Stimulated activated CD4-positive, alpha-beta T cell treated with anti-CD3 and anti-CD28 coated beads, Interleukin-15, amount 100 ng/mL, for 24 hours (primary cell): ENCODE measurements at places on chromosomes 5 and 9.

GRCh38 chr5:120517607-120518252 lies 53.6 kb downstream of the PRR16 start:
- DNase-seq = no peak

- DNase-seq = no peak
These were observed 117.6 kb upstream of the S1PR3 start for GRCh38 chr9:88873635-88874034.

GRCh38 chr9:34133436-34133949 lies 7.0 kb upstream of the DCAF12 start:
- DNase-seq = no peak

DNA sequence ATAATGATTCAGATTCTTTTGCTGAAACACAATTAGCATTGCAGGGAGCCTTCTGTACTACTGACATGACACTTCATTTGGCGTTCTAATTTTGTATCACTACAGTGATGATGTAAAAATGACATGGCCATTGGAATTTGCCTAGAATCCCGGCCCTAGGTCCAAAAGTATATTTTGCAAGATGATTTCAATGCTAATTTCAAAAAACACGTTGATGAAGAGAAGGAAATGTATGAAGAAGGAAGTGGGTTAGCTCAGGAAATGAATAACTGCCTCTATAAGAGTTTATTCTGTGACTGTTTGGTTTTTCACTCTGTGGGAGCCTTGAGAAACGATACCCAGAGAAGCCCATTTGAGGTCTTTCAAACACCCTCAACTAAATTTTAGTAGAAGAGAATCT lies 59.3 kb downstream of the OSTF1 start:
- no peak for DNase-seq

DNA sequence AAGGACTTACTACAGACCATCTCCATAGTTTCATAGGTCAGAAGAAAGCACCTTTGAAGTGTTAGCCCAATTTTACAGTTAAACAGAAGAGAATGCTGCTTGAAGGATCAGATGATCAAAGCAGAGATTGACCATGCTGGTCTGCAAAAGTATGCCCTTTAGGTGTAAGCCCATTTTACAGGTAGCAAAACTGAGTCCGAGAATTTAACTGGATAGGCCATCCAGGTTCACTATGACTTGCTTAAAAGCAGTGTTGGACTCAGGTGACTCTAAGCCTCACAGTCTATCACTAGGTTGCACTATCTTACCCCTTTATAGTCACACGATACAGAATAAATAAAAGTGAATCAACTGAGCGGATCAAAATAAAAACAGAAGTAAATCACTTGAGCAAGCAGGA lies 212.7 kb downstream of the DCP2 start:
- no peak for DNase-seq

DNA sequence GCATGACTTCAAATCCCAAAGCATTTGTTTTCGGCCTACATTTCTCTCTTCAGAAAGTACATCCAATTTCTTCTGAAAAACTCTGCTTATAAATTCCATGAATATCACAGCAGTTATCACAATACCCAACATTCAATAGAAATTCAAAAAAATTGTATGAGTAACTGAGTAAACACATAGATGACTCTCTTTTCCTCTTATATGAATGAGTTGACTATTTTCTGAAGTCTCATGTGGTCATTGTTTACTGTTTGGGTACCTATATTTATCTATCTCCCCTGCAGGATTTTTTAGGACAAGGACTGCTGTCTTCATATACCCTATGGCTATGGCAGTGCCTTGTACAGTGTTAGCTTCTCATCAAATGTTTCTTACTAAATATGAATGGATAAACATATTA lies 157.1 kb downstream of the HTR1A start:
- no peak for DNase-seq

- no peak for DNase-seq
These were observed 408.0 kb upstream of the SLC30A5 start for GRCh38 chr5:68685863-68686262.

DNA sequence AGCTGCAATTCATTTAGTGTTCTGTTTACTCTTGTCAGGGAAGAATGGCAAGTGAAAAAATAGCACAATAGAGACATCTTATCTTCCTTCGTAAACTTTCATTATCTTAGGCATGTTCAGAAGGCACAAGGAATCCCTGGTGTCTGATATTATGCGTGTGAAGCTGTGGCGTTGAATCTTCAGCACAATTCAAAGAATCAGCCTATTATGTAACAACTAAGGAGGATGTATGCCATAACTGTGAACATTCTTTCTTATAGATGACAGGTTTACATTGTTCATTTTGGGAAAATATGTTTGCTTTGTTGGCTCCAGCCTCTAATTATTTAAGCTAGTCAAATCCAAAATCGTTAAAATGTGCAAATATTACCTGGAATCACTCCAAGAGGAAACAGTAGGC lies 446.1 kb downstream of the ANXA1 start:
- no peak for DNase-seq

GRCh38 chr5:164191240-164191639 lies 685.8 kb downstream of the MAT2B start:
- no peak for DNase-seq

DNA sequence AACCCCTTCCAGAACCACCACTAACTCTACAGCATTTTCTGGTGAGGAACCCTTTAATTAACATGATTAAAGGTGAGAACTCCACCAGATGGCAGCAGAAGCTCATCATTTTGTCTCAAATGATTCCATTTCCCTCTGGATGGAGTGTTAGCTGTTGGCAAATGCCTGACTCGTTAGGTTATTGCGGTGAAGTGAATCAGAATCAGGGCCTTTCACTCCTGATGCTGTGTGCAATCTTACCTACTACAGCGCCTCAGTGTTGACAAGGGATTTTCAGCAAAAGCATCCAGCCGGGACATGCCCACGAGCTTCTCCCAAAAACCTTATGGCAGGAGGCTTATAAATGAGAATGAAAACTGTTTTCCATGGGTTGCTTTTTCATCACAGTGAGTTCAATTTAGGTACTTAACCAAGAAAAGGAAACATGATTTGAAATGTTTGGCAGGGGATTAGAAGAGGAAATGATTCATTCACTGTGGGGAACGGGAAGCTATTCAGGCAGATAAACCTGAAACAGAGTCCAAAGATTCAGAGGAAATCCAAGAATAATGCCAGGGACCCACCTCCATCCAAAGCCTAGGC lies 48.0 kb upstream of the CAST start:
- peak; percentile 57 for DNase-seq

DNA sequence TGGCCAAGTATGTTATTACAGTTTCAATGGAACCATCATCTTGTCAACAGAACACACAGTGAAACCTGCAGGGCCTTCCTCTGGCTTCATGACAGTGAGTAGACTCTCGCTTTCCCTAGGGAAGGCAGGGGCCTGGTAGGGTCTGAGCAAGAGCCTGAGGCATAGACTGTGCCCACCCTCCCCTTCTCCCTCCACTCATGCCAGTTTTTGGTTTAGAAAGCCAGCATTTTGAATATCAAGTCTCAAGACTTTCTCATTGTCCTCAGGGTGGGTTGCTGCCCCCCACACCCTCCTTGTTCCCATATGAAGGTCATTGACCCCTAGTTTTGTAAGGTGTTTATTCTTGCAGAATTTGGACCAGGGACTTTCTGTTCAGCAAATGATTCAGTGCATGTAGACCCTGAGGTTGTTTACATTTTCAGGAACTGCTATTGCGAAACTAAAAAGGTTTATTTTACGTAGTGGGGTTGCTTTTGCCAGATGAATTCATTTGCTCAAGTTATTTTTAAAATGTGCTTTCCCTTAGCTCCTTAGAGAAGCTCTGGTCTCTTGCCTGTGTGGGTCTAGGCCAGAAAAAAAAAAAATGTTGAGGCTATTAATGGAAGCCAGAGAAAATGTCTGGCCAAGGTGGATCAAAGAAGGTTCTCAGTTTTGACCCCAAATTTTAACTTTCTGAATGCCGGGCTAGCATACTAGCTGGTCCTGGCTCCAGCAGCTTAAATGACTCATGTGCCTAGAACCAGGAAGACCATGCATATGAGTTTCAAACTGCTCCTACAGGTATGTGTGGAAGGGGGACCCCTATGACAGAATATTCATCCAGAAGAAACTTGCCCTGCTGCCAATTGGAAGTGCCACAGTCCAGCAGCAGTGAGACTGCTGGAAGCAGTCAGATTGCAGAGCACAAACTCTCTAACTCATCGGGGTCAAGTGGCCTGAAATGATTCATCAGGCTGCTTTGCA lies 10.1 kb upstream of the MOB3B start:
- DNase-seq = no peak

- DNase-seq = peak; percentile 39
These were observed 27.6 kb downstream of the TLX3 start for GRCh38 chr5:171336521-171337209.

DNA sequence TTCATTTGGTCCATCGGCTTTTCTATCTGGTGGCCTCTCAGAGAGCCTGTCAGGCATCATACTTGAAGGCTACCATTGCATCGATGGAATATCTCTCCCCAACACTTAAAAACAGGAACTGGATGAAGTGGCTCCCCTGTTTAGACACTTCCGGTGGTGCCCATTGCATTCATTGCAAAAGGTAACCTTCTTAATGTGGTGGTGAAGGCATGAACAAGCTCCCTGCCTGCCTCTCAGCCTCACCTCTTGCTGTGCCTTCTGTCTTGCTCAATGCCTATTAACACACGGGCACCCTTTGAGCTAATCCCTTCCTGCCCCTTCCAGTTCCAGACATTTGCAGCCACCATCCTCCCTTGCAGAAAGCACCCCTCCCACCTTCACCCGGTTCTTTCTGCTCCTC lies 233.1 kb upstream of the MSX2 start:
- no peak for DNase-seq

DNA sequence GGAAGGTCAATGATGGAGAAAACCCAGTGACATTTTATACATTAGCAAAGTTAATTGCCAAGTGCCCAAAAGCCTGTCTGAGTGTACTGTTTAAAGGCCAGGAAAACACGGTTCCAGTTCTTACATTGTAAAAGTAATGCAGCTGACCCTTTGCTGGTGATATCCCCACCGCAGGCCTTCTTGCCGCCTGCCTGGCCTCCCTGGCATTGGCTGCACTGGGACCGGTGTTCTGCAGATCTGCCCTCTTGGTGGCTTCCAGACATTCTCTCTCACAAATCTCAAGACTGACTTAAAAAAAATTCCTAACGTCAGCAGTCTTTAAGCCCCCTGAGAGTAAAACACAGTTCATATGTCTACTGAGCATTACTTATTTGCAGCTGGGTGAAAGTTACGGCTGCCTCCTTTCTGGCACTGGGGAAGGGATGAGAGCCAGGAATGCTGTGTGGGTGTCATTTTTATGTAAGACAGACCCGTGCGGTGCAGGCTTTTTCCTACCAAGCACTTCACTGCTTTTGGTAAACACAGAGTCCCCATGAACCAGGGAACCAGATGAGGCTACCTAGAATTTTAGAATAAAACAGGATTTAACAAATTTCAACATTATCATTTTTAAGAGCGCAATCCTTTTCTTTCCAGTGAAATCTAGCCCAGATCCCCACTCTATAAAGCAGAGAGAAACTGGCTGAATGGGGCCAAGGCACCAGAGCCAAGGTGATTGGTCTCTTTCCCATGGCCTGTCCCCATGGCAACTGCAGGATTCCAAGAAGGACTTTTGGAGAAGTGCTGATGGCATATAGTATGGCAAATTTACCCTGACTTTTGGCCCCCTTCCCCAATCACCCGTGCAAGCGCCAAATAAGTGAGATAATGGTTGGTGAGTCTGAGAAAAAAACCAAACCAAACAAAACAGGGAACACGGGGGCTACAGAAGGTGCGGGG lies 80.8 kb downstream of the LMNB1 start:
- no peak for DNase-seq
